ENCODE measurements at places on chromosomes 13 and 19.
A peak's percentile ranks its signal among the peaks of the same experiment; 100 is the strongest.

DNA sequence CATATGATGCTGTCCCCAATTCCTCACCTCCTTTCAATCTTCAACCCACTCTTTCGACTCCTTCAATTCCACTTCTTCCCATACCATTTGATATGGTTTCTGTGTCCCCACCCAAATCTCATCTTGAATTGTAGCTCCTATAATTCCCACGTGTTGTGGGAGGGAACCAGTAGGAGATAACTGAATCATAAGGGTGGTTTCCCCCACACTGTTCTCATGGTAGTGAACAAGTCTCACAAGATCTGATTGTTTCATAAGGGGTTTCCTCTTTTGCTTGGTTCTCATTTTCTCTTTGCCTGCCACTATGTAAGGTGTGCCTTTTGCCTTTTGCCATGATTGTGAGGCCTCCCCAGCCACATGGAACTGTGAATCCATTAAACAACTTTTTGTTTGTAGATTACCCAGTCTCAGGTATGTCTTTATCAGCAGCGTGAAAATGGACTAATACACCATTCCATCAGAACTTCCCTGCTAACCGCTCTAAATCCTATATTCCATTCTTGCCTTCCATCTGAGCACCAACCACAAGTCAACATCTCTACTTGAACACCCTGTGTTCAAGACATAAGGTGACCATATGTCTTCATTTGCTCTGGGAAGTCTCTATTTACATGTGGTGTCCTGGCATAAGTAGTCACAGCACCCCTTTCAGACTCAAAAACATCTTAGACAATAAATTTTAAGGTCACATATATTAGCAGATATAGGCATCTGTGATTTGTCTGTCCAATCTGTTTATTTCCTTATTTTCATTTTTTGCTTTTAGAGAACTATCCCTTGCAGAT lies 122.9 kb downstream of the TSHZ3 start:
- no peak for DNase-seq

DNA sequence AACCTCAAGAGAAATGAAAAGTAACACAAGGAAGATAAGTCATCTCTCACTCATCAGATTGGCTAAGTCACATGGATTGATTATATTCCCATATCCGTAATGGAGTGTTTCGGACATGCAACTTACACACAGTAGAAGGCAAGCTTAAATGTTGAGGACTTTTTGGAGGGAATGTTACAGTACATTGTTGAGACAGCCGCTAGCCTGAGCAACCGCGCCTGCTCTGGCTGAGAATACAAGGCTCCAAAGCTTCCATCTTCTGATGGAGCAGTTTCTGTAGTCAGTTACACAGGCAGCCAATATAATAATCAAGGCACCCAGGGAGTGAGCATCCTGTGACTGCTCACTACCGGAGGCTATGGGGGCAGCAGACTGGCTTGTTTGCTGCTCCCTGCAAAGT lies 1.0 kb upstream of the CRYL1 start:
- no peak for DNase-seq

DNA sequence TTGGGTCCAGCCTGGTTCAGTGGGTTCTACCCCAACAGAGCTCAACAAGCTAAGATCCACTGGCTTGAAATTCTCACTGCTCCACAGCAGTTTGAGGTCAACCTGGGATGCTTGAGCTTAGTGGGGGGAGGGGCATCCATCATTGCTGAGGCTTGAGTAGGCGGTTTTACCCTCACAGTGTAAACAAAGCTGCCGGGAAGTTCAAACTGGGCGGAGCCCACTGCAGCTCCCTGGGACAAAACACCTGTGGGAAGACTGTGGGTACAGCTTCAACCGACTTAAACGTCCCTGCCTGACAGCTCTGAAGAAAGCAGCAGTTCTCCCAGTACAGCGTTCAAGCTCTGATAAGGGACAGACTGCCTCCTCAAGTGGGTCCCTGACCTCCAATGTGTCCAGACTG lies 1161.9 kb downstream of the UQCRFS1 start:
- no peak for DNase-seq

DNA sequence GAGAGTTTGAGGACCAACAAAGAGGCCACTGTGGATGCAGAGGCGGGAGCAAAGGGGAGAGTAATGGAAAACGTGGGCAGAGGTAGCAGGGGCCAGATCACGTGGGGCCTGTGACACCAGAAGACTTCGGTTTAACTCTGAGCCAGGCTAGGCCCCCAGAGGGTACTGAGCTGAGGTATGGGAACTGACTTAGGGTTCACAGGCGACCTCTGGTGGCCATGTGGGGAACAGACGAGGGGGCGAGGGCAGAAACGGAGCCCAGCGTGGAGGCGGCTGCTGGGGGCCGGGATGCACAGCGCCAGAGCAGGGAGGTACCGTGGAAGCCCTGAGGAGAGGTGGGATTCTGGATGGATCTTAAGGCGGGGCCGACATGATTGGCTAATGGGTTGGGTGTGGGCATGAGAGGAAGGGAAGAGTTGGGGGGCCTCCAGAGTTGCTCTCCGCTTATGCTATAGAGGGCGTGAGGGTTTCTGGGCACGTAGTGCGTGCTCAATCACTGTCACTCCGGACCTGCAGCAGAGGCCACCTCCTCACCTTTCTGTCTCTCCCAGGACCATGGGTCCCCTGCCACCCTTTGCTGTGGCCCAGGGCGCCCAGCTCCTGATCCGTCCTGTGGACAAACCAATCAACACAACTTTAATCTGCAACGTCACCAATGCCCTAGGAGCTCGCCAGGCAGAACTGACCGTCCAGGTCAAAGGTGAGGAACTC lies 13.7 kb downstream of the PVR start:
- peak; percentile 55 for DNase-seq

GRCh38 chr19:42352301-42353259 lies 27.1 kb downstream of the MEGF8 start:
- DNase-seq, result no peak

- no peak for DNase-seq
Measured at GRCh38 chr19:43305642-43306041, 36.3 kb upstream of the PSG9 start.

GRCh38 chr13:75789451-75790197 lies 153.5 kb downstream of the LMO7 start:
- DNase-seq, result no peak

DNA sequence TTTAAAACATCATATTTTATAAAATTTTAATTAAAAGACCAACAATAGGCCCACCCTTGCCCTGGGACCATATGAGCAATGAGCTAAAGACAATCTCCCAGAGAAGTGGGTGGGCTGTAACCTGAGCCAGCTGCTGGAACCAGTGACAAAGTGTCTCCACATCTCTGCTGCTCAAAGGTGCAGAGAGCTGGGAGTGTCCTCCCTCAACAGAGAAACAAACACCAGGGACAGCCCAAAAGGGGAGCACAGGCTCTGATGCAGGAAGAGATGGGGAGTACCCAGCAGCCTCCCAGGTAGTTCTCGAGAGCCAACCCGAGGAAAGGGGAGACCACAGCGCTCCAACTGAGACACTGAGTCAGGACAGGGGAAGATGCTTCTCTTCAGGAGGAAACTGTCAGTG lies 39.1 kb downstream of the DOCK9 start:
- DNase-seq, result no peak

Measured in T-helper 9 cell (primary cell).